ENCODE measurements at places on chromosomes 1 and 21. TPM values are rescaled to one million over a fixed set of nuclear protein-coding genes. Genes with fewer than 3 reads are reported as not detected.

The DNM3 gene
- total RNA-seq = 1.6 TPM

The FBLIM1 gene
- 82.6 TPM for total RNA-seq

GRCh38 chr1:239926184-239926583 lies 165.5 kb upstream of the FMN2 start:
- no peak for DNase-seq

- DNase-seq = no peak
Measured at GRCh38 chr1:83850834-83851233, 148.1 kb downstream of the TTLL7 start.

The SMIM1 gene
- total RNA-seq = 1.1 TPM

- peak; percentile 40 for DNase-seq
Measured at GRCh38 chr1:94866164-94866807, 46.1 kb downstream of the SLC44A3 start.

DNA sequence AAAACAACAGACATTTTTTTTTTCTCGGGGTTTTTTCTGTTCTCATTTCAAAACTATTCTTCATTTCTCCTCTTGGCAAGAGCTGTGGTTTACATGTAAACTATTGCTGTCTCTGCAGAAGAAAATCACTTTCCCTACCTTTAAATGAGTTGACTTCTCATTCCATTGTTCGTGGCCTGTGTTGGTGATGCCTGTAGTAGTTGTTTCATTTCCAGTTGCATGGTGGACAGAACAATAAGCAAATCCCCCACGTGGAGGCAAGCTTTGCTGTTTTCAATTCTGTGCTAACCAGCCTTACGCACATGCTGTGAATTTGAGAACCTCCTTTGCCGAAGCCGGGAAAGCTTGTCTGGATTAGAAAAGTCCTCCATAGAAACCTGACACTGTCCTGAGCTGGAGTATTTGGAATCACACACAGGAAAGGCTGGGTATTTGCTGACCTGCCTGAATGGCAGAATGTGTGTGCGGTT lies 26.2 kb upstream of the MAP3K7CL start:
- no peak for DNase-seq

The CHAF1B gene
- total RNA-seq = 13.0 TPM

GRCh38 chr21:25967181-25967900 lies 203.2 kb downstream of the APP start:
- DNase-seq = no peak

GRCh38 chr1:35708441-35708921 lies 10.2 kb downstream of the C1orf216 start:
- no peak for DNase-seq

DNA sequence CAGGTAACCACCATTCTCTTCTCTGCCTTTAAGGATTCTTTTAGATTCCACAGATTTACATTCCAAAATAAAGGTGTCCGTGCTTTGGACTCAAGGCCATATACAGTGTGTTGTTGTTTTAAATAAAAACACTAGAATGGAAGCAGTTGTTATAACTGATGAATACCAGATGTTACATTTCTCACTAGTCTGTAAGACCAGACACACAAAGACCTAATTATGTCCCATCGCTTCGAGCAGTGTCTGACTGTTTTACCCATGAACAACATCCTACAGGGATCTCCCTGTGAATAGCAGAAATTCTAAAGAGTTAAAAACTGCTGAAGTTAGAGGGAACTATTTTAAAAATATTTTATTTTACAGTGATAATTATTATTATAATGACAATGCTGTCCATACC lies 574.7 kb upstream of the ZP4 start:
- DNase-seq = no peak

The TRIM63 gene
- not detected for total RNA-seq

DNA sequence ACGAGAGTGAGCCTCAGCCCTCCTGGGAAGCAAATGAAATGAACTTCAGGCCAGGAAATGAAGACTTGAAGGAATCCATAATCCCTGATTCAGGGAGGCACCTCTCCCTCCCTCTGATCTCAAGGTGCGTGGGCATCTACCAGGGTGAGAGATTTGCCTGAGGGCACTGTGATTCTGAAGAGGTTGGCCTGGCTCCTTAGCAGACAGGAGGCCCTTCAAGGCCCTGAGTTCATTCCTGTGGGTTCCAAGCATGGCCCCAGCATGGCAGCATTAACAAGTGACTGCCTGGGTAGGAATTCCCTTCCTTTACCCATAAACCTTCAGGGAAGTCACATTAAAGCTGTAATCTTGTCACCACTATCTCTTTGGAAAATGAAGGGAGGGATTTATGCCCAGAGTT lies 29.8 kb upstream of the IFNGR2 start:
- no peak for DNase-seq

The B3GALT2 gene
- not detected for total RNA-seq

The TTLL7 gene
- 4.0 TPM for total RNA-seq

- DNase-seq = peak; percentile 11
Measured at GRCh38 chr1:69055194-69055593, 512.5 kb upstream of the LRRC7 start.

The AK4 gene
- total RNA-seq = 28.3 TPM

DNA sequence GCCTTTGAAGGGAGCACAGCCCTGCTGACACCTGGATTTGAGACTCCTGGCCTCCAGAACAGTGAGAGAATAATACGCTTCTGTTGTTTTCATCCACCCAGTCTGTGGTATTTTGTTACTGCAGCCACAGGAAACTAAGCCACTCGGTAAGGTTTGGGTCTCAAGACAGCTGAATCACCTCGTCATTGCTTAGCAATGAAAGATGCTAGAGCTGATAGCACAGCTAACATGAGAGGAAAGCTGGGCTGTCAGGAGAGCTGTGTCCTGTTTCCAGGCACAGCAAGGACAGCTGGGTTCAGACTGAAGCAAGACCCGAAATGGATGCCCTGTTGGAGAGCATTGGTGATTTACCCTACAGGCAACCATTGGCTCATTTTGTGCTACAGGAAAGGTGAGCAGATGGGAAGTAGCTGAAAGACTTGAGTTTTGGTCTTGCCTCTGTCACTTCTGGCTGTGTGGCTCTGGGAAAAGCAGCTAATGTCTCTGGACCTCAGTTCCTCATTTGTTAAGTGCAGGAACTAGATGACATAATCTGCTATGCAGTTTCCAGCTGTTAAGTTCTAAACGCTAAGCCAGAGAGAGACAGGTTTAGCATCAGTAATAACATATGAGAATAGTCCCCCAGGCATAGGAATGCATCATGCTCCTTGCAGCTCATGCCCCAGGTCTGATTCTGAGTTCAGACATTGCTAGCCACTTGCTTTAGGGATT lies 58.0 kb downstream of the CLIC6 start:
- DNase-seq = peak; percentile 48

GRCh38 chr1:231059566-231060193 lies 19.6 kb upstream of the FAM89A start:
- peak; percentile 44 for DNase-seq

The GREM2 gene
- total RNA-seq = not detected

The OR2M7 gene
- not detected for total RNA-seq

GRCh38 chr1:77089756-77090155 lies 129.5 kb downstream of the PIGK start:
- no peak for DNase-seq

DNA sequence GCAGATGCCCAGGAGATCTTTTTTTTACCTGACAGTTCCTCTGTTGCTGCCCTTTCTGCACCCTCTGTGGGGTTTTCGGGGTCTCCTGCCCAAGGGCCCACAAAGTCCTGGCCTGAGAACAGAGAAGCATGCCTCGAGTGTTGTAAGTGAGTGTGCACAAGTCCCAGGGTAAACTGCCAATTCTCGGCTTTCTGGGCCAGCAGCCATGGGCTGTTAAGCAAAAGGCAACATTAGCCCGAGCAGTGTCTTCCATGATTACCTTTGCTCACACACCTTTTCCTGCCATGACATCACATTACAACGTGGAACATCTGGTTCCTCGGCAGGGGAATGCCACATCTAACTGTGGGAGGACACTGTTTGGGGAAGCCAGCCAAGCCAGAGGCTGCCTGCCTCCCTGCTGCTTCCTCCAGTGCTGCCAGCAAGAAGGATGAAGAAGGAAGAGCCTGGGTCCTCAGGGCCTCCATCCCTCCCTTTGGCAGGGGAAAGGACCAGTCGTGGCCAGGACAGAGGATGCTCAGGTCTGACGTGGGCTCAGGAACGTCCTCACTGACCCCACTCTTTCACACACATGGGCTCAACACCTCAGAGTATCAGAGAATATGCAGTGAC lies 485.9 kb downstream of the OMA1 start:
- DNase-seq = no peak

- peak; percentile 19 for DNase-seq
Measured at GRCh38 chr21:18801468-18801867, 397.9 kb upstream of the TMPRSS15 start.

- peak; percentile 79 for DNase-seq
Measured at GRCh38 chr1:61049850-61050540, 32.4 kb upstream of the NFIA start.

- no peak for DNase-seq
Measured at GRCh38 chr1:30159015-30159414, 564.4 kb downstream of the MATN1 start.

GRCh38 chr1:232057217-232057895 lies 430.8 kb downstream of the DISC1 start:
- no peak for DNase-seq

GRCh38 chr21:23887725-23888306 lies 1719.5 kb downstream of the MRPL39 start:
- no peak for DNase-seq

DNA sequence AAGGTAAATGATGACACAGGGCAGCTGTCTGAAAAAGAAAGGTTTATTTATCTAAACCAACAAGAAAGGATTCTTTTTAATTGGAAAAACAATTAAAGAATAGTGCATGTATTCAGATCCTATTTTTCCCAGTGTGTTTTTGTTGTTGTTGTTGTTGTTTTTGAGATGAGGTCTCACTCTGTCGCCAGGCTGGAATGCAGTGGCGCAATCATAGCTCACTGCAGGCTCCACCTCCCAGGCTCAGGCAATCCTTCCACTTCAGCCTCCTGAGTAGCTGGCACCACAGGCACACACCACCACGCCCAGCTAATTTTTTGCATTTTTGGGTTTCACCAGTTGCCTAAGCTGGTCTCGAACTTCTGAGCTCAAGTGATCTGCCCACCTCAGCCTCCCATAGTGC lies 22.1 kb downstream of the NEK2 start:
- DNase-seq = no peak

- peak; percentile 44 for DNase-seq
Measured at GRCh38 chr1:23810818-23811540, 10.4 kb upstream of the GALE start.

GRCh38 chr1:237199026-237199425 lies 157.0 kb downstream of the RYR2 start:
- DNase-seq = peak; percentile 70

DNA sequence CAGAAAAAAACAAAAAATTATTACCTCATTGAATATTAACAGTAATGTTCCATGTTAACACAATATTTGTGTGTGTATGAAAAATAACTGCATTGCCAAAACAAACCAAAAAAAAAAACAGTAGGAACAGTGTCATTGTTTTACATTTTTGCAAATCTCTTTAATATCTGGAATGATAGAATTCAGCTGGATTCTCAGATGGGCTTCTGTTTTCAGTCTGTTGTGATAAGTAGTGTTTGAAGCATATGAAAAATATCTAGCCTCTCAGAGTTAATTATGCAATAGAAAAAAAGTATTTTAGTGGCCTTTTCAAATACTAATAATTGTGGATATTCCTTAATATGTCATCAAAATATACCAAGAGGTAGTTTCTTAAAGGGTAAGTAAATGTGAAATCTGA lies 52.9 kb upstream of the RWDD3 start:
- DNase-seq = no peak

The ERG gene
- total RNA-seq = not detected

DNA sequence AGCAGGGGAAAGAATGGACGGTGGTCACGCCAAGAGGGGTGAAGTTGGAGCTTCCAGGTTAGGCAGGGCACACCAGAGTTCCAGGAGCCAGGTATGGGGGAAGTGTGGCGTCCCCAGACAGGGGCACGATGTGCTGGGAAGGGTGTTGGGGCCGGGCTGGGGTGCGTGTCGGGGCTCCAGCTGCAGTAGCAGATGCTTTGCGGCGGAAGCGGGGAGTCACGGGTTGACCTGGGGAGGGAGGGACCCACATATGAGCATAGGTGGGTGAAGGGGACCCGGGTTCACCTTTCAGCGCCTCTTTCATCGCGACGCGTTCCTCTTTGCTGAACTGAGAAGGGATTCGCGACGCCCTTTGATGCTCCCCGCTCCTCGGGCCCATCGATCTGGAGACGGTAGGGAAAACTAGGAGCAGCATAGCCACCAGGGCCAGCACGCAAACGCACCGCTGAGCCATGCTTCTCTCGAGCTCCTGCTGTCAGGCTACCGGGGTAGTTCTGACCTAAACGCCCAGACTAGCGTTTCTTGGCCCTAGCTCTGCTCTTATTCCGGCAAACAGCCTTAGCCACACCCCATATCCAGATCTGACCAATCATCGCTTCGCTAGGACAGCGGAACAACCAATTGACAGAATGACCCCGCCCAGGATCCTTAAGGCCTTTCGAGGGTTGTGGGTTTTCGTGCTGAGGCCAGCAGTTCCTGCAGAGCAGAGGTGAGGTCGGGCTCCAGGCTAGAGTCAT lies at the start of gene PM20D1:
PM20D1 (minus strand) TSS at position 514 of the 737 bp plus-strand sequence; CDS start at position 454, 60 bp downstream.
- DNase-seq = no peak

The POU2F1 gene
- total RNA-seq = 4.6 TPM

The CYP4A22 gene
- not detected for total RNA-seq

DNA sequence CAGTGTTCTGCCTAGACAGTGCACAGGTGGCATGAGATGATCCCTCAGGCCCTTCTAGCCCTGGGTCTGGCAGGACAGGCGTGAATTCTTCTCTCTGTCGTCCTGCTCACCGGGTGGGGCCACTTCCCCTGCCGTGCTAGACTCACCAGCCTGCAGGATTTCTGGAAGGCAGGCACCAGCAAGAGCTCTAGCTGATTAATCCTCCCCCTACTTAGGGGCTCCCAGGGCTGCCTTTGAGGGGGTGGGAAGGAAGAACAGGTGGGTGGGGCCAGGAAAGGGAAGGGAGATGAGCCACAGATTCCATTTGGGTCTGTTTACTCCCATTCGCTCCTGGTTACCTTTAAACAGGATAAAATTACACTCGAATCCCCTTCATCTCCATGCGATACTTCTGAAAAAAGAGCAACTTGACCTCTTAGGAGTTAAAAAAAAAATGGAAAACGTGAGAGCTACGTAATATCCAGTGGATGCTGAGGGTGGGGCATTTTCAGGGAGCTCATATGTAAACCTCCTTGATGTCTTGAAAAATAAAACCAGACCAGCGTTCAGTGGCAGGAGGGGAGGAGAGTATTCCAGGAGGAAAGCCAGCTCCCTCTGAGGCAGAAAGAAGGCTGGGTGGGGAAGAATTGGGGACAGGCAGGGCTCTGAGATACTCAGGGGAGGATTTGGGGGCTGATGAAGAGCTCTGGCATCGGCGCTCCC lies 665.5 kb downstream of the PTPRU start:
- no peak for DNase-seq

DNA sequence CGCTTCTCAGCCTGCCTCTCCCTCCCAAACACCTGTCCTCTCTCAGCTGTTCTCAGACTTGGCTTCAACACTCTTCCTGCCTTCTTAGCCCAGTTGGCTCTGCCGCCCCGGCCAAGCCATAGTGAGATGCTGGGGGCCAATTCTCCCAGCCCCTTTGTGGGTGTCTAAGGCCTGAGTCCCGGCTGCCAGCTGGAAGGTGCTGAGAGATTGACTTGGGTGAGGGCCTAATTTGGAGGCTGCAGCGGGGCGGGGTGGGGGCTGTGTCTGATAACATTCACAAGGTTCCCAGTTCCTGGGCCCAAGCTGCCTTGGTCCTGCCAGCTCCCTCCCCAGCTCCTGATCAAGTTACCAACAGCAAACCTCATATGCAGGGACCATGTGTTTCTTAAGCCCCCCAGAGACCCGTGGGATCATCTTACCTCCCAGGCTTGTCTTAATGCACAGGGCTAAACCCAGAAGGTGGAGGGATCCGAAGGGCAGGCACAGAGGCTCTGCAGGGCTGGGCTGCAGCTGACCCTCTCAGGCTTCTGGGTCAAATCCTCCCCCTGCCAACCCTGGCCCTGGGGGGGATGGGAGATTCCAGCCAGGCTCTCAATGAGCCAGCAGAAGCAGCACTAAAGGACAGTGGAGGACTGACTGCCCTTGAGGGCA lies 9.8 kb downstream of the INKA2 start:
- DNase-seq = no peak
